ENCODE measurements at places on chromosomes 6 and 20. TPM values are rescaled to one million over a fixed set of nuclear protein-coding genes. Genes with fewer than 3 reads are reported as not detected.
A peak's percentile ranks its signal among the peaks of the same experiment; 100 is the strongest.

SMLR1 gene
- not detected for total RNA-seq

- DNase-seq, result no peak
These were observed 497.3 kb upstream of the SPTLC3 start for GRCh38 chr20:12511499-12511898.

PRR18 gene
- not detected for total RNA-seq

GRCh38 chr6:57324538-57324937 is 7.1 kb downstream of the PRIM2 start:
- no peak for DNase-seq

- DNase-seq, result no peak
These were observed 522.6 kb upstream of the MMS22L start for GRCh38 chr6:97805596-97805995.

- DNase-seq, result no peak
These were observed 8.4 kb downstream of the MBOAT1 start for GRCh38 chr6:20203561-20204511.

- DNase-seq, result no peak
These were observed 22.6 kb downstream of the RNF217 start for GRCh38 chr6:124984668-124985338.

GRCh38 chr20:53580376-53581111 is 13.1 kb downstream of the ZNF217 start:
- no peak for DNase-seq

DNA sequence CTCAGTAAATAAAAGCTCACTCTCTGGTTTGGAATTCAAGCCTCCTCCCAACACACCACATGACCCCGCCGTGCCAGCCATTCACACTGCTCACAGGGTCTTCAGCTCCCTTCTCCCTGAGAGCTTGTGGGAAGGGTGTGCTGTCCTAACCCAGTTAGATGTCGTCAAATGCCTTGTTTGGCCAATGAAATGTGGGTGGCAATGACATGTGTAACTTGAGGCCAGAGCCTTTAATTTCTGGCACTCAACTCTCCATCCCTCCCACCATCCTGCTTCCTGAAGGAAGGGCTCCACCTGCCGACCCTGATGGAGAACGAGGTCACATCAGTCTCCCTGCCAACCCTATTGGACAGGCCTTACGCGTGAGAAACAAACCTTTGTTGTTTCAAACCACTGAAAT is 224.5 kb upstream of the AGPAT4 start:
- peak; percentile 83 for DNase-seq

DNA sequence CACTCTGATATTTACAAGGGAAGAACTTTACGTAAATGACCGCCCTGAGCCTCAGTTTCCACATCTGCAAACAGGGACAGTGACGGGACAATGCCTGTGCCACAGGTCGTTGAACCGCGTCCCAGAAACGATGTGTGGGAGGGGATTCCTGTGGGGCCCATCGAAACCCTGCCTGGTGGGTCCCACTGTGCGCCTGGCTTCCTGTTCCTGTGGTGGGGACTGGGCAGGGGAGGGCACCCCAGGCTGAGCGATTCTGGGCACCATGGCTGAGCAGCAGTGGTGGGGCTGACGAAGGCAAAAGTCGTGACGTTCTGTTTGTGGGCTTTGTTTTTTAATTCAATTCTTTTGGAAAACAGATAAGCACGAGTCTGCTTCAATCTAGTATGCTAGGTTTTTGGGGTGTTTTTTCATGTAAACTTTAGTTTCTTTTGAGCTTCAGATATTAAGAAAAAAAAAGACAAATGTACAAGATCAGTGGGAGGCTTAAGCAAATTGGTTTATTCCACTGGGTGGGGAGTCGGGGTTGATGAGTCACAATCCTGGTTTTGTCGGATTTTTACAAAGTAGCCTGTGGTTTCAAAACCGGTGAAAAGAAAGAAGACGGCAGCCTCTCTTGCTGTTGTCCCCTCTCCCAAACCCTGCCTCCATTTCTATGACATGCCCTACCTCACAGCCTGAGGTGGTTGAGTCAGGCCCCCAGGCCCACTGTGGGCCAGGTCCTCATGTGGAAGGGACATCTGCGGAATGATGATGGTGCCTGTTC is 40.4 kb downstream of the GNAS-AS1 start:
- peak; percentile 48 for DNase-seq
